Placental pericyte (primary cell): ENCODE measurements at places on chromosomes 2 and 18. TPM values are rescaled to one million over a fixed set of nuclear protein-coding genes. Genes with fewer than 3 reads are reported as not detected.

ATP8B1 gene
- total RNA-seq, result 6.1 and 37.5 TPM in 2 replicates

WDR35 gene
- total RNA-seq, result 9.4 and 15.5 TPM in 2 replicates

WDR54 gene
- total RNA-seq, result 20.8 and 45.7 TPM in 2 replicates

DYSF gene
- 0.22 and 0.43 TPM in 2 replicates for total RNA-seq

PLB1 gene
- 0.86 and 2.4 TPM in 2 replicates for total RNA-seq

AGXT gene
- total RNA-seq, result not detected in 2 replicates

C2orf69 gene
- total RNA-seq, result 3.5 and 20.5 TPM in 2 replicates

KIAA2012 gene
- total RNA-seq, result not detected in 2 replicates

GALNT14 gene
- total RNA-seq, result 0.14 TPM in 1 of 2 replicates, not detected in the other

FOXI3 gene
- total RNA-seq, result not detected in 2 replicates

SLC19A3 gene
- total RNA-seq, result 0.14 and 2.4 TPM in 2 replicates

SUPT7L gene
- 32.5 and 40.0 TPM in 2 replicates for total RNA-seq

TDRD15 gene
- total RNA-seq, result not detected in 2 replicates

SKOR2 gene
- not detected in 2 replicates for total RNA-seq

ARHGEF4 gene
- total RNA-seq, result 1.0 and 1.8 TPM in 2 replicates

COLEC12 gene
- 15.0 and 28.9 TPM in 2 replicates for total RNA-seq

SLC4A3 gene
- 2.6 and 4.4 TPM in 2 replicates for total RNA-seq
